ENCODE measurements at places on chromosomes 5 and 9.
A peak's percentile ranks its signal among the peaks of the same experiment; 100 is the strongest.

DNA sequence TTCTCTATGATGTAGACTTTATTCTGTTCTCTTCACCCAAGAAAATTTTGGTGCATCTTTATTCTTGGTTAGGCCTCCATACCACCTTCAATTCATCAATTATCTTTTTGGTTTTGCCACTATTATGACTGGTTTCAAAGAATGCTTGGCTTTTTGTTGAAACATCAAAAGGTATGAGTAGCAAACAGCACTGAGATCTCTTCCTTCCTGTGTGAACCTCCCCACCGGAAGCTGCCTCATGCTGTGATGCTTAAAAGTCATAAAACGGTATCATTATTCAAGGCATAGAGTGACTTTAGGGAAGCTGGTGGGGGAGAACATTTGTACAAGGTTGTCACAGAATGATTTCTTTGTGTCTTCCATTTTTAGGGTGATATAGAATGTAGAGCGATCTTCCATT, 70.6 kb downstream of the IQGAP2 start:
- DNase-seq: no peak

DNA sequence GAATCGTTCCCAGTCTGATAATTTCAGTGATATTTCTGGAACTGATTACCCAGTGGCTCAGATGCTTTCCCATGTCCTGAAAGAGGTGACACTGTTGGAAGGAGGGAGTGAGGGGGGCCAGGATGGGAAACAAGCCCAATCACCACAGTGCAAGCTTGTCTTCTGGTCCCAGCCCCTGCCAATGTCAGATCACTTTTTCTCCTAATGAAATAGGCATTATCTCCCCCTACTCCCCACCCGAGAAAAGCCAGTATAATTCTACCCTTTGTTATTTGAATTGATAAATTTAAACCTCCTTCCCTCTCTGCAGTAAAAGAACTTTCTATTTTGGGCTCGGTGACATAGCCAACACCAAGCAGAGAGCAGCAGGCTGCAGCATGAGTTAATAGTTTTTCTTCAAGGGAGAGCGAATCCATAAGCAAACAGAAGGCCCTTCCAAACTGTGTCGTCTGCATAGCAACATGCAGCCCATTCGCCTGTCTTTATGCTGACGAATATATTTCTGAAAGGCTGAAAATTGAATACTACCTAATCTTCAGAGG, 14.6 kb upstream of the PPP2CA start:
- peak; percentile 53 for DNase-seq

GRCh38 chr9:17318821-17319320, 184.0 kb downstream of the CNTLN start:
- DNase-seq: no peak

GRCh38 chr5:32331217-32331934, 18.6 kb upstream of the MTMR12 start:
- DNase-seq: no peak

DNA sequence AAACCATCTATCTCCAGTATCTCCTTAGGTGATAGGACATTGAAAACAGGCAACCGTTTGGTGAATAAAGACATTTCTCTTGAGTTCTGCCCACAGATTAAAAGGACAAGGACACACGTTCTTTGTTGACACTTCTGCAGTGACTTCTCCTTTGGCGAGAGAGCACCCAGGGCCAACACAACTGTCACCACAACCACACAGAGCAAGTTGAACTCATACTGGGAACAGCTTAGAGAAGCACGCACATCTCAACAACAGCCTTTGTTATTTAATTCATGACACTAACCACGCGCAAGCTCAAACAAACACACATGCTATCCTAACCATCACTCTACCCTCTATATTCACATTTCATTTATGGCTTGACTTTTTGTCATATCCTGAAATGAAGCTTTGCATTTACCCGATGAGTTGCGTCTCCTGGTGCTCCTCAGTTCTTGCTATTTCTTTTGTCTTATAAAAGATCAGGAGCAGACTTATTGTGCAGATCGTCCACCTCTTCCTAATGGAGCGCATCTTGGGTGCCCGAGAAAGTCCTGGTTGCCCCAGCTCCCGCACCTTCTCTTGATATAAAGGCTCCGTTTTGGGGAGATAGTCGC, 543 bp downstream of the ST8SIA4 start:
- no peak for DNase-seq

GRCh38 chr5:127003798-127004495, 26.4 kb downstream of the MARCHF3 start:
- no peak for DNase-seq

GRCh38 chr9:818958-819357, 22.5 kb upstream of the DMRT1 start:
- DNase-seq: no peak

- no peak for DNase-seq
Observed at GRCh38 chr9:97510797-97511654, 9.6 kb downstream of the TMOD1 start.

DNA sequence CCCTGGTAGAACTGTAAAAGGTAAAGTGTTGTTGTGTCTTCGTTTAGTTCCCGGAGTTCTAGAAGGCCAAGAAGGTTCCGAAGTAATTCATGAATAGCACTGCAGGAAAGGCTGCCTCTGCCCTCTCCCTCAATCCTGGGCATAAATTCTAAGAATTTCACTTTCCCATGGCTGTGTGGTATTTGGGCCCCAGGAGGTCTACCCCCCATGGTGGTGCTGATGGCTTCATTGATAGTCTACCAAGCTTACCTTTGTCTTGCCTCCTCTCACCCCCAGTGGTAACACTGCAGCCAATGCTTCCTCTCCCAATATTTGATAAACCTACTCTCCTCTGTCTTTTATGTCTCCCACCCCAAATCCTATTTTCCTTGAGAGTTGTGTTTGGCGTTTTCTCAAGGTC, 39.5 kb downstream of the ADAMTS16 start:
- DNase-seq: no peak
